GM04503 (cell line): ENCODE measurements at places on chromosomes 16 and 17.

DNA sequence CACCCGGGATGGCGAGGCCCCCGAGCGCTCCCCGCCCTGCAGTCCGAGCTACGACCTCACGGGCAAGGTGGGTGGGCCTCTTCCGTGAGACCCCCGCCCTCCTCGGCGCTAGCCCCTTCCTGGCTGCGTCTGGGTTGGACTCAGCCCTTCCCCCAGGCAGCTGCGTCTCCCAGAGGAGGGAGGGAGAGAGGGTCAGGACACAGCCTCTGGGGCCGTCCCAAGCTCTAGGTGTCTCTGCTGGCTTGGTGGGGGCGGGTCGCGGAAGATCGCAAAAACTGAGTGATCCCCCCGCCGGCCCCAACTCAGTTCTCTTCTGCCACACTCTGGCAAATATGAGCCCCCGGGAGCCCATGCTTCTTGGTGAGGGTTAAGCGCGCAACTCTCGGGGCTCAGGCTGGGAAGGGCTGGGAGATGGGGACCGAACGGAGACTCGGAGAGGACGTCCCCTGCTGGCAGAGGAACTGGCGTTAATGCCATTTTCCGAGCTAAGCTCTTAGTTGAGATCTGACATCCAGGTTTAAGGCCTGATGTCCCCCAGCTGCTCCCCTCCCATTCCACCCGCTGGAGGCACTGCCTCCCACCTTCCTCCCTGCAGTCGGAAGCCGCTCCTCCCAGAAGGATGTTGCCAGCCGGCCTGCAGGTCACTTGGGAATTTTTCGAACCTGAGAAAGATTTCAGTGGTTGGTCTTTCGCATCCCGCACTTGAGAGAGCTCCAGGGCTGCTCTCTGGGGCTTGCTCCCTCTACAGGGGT, 419 bp downstream of the RAB37 start:
- DNase-seq, result no peak

- no peak for DNase-seq
Observed at GRCh38 chr17:13102477-13102876, 84.7 kb upstream of the ELAC2 start.

DNA sequence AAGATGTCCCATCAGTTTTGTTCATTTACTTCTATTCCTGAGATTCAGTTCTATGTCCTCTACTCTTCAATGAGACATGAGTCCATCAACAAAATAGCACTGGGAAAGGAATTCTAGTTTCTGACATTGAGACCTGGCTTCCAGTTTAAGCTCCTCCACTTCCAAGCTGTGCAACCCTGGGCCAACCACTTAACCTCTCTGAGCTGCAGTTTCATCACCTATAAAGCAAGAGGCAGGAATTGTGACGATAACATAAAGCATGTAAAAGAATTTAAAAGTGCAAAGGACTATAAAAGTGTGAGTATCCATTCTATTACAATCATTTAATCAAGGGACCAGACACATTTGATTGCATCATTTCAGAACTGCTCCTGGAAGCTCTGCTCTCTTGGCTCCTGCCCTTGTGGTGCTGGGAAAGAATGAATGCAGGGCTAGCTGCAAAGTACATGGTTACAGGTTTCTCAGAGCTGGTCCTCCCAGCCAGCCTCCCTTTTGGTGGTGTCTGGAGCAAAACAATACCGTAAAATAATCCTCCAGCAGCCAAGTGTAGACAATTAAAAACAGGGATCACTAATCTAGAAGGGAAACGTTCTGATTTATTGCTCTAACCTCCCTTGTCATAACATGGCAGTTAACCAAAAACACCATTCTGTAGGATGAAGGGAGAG, 113.9 kb downstream of the VPS53 start:
- peak; percentile 32 for DNase-seq

DNA sequence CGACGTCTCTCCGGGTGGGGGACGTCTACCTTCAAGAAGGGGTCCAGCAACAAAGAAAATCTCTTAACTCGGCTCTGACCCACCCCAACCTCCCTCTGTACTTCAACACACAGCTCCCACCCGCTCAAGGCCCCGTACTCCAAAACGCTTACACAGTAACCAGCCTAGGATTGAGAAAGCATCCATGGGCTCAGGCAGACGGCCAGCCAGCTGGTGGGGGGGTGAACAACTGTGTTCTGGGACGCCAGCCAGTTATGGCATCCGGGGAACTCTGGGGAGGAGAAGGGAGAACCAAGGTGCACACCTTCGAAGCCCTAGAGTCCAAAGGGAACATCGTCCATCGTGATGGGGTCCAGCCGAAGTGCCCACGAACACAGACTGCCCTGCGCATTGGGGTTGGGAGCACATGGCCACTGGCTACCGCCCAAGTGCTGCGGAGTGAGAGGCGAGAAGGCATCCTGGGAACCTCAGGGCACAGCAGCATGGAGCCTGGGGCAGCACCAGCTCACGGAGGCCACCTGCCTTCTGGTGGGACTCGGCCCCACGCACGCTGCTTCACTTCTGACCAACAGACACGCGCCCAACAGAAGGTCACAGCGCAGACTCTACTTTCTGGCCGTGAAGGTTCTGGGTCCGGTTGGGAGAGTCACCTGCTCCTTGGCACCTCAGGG, 14.3 kb downstream of the SLC16A3 start:
- DNase-seq, result peak; percentile 47
